Activated CD8-positive, alpha-beta memory T cell treated with anti-CD3 and anti-CD28 coated beads, Interleukin-2, amount 50 U/mL, for 48 hours (primary cell): ENCODE measurements at places on chromosomes 11 and 22.

DNA sequence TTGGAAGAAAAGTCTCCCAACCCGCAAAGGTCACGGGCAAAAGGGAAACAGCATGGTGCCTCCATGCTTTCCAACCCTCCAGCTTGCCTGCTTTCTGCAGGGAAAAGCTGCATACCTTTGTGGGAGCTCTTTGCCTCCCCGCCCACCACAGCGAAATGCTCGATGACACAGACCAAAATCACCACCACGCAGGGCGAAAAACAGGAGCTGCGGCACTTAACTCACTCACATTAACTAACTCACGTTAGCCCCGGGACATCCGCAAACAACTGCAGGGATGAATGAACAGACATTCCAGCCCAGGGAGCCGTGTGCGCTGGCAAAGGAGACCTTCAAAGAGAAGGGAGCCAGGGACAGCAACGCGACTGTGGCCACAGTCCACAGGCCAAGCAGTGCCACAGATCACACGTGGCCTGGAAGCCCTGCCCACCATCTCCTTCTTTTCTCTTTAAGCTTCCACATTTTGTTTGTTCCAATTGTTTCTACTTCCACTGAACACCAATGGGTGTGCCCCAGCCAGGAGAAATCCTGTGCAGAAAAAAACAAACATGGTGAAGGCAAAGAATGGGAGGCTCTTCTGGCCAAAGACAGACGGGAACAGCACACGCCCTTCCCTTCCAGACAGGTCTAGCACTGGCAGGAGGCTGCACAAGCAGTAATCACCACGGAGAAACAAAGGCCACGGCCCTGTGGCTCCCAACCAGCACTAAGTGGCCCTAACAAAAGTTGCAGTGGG, 39.3 kb downstream of the DUSP8 start:
- DNase-seq: no peak

GRCh38 chr22:35089139-35089538, 23.2 kb downstream of the ISX start:
- DNase-seq: no peak

- no peak for DNase-seq
These were observed 1.0 kb downstream of the CTSD start for GRCh38 chr11:1762537-1763302.

GRCh38 chr11:12846786-12847615, 162.1 kb upstream of the RASSF10 start:
- no peak for DNase-seq

GRCh38 chr22:36901411-36902142, 11.9 kb upstream of the CSF2RB start:
- no peak for DNase-seq

GRCh38 chr11:126452241-126453101, 97.0 kb downstream of the ST3GAL4 start:
- no peak for DNase-seq

- no peak for DNase-seq
These were observed 23.9 kb downstream of the LRFN4 start for GRCh38 chr11:66880496-66881450.

- DNase-seq: no peak
These were observed 287.1 kb upstream of the RAG2 start for GRCh38 chr11:36885154-36885553.

DNA sequence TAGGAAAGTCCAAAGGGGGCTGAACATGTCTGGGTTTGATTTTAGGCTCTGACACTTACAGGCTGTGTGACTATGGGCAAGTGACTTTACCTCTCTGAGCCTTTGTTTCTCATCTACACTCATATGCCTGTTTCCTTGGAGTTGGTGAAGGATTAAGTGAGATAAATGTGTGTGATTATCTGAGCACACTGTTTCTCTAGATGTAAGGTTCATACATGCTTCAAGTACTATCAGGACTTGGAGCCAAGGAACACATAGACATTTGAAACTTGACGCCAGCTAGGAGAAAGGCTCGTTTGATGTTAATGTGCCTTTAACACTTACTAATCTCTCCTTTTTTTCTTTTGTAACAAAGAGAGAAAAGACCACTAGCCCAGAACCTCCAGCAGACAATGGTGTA, 9.7 kb downstream of the CRYBB1 start:
- DNase-seq: no peak

GRCh38 chr11:94728541-94728940, 39.6 kb upstream of the AMOTL1 start:
- no peak for DNase-seq

GRCh38 chr11:108586600-108586999, 7.0 kb downstream of the EXPH5 start:
- no peak for DNase-seq

GRCh38 chr22:50699756-50700386, 27.2 kb downstream of the SHANK3 start:
- DNase-seq: no peak

- no peak for DNase-seq
These were observed 19.8 kb downstream of the SPECC1L start for GRCh38 chr22:24290459-24290858.

DNA sequence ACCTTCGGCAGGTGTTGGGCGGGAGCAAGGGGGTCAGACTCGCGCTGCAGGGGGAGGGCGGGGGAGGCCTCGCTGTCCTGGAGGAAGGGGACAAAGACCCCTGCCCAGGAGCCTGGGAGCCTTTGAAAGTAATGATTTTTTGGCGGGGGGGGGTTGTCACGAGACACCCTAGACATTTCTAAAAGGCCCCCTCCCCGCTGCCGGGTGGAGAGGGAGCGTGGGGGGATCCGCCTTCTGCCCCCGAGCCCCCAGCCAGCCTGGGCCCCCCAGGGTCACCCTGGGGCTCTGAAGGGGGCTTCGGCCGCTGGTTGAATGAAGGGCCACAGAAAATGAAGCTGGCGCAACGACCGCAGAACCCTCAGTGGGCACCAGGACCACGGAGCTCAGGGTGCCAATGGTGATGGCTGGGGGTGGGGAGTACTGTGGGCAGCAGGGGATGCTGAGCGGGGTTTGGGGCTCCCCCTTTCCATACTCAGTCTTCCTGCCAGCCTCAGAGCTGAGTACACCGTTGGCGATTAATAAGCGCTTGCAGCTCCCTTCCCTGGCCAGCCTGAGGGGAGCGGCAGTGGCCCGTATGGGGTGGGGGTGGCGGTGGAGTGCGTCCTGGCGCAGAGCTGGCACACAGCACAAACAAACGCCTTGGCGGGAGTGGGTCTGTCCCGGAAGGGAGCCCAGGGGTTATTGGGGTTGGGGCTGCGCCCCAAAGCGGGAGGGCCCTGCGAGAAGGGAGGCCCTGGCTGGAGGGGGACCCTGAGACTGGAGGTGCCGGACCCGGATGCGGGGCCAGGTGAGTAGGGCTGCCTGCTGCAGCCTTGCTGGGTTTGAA, 1.2 kb upstream of the DUSP8 start:
- DNase-seq: peak; percentile 66

- DNase-seq: no peak
These were observed 13.3 kb downstream of the NNMT start for GRCh38 chr11:114309517-114309916.

- DNase-seq: no peak
These were observed 2.1 kb downstream of the WEE1 start for GRCh38 chr11:9575260-9576240.

DNA sequence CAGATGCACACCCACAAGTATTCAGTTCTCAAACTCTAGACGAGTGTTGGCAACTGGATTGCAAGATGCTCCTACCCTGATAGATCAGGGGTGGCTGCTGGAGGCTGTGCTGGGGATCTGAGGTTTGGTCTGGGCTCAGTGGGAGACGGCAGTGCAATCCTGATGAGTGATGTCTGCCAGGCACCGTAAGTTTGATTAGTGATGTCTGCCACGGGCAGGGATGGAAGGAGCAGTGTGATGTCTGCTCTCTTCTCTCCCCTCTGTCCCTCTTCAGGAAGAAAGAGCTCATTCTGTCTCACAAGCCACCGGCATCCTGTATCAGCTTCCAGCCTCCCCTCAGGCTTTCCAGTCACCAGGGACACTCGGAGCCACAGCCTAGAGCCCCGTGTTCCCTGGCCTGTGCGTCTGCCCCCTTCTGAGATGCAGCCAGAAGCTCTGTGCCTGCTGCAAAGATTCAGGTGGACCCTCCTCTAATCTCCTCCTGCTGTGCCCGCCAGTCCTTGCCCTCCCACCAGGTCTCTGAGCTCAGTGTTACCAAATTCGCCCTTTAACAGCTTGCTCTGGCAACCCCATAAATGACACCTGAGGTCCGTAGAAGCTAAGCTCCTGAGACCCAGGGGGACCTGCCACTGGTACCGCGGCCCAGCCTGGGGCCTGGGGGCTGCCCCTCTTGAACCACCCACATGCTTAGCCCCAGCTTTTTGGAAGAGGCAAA, 19.9 kb downstream of the TP53I11 start:
- DNase-seq: no peak

DNA sequence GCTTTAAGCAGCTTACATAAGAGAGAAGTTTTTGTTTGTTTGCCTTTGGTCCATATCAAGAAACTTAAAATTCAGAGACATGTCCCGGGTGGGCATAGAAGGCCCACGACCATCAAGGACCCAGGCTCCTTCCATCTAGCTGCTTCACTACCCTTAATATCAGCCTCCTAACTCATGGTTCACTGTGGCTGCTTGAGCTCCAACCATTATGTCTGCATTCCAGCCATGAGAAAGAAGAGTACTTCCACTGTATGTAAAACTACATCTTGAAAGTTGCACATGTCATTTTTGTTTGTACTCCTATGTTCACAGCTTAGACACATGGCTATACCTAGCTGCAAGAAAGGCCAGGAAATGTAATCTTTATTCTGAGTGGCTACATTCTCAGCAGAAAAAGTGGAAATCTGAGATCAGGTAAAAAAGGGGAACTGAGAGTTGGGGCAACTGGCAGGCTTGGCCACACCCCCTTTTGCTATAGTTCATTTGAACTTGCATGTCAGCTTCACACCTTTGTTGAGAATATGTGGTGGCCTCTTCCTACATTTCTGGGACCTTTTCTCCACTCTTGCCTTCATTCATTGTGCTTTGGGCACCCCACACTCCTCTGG, 81.3 kb upstream of the TP53I11 start:
- DNase-seq: no peak

GRCh38 chr11:70247042-70247709, 23.3 kb upstream of the PPFIA1 start:
- DNase-seq: no peak

GRCh38 chr11:73520353-73521061, 77.4 kb downstream of the FAM168A start:
- no peak for DNase-seq

DNA sequence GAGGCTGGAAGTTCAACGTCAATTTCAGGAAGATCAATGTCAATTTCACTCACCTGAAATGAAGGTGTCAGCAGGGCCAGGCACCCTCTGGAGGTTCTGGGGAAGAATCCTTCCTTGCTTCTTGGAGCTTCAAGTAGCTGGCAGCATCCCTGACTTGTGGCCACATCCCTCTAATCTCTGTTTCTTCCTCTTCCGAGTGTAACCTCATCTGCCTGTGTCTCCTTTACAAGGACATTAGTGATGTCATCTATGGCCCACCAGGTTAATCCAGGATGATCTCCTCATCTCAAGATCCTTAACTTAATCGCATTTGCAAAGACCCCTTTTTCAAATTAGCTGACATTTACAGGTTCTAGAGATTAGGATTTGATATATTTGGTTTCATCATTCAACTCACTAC, 240.8 kb upstream of the MTNR1B start:
- no peak for DNase-seq

DNA sequence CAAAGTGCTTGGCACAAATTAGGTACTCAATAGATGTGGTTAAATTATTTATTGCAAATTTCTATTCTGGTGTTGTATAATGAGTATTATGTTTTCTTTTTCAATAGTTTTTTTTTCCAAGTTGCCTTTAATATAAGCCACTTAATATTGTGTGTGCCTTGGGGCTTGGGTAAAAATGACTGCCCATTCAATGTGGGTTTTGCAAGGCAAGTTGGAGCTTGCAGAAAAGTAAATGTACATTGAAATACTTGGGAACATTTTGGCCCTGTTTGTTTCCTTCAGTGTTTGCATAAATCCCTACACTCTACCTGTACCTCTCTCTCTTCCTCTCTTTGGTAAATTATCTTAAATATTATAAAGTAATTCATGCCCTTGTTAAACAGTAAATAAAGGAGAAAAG, 2.1 kb upstream of the CCDC81 start:
- no peak for DNase-seq

DNA sequence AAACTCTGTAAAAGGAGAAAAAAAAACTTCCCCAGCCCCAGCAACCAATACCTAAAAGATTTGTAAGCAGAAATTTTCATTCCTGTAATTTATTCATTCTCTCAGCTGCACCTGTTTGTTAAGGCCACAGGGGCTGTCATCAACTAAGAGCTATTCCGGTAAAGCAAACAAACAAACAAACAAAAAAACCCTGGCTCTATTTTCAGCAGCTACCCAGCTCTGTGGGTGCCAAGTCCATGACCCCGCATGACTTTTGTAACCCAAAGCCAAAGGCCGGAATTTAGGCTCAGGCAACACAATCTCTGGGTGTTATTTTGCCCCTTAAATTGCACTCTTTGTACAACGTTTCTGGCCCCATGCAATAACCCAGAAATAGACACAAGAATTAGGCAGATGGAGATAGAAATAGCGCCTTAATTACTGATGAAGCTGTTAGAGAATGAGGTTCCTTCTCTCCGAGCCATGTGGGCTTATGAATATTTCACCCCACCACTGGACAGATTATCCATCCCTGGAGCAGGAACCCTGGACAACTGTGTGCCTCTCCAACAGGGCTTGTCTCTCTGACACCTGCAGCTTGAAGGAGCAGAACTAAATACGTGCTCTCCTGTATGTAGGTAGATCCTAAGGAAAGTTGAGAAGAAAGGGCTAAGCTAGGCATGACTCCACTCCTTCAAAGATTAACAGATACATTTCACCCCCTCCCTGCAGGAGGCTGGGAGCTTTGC, 29.4 kb downstream of the APOL6 start:
- DNase-seq: no peak

- no peak for DNase-seq
These were observed 27.3 kb upstream of the KRTAP5-6 start for GRCh38 chr11:1669546-1670218.

GRCh38 chr11:47940904-47941649, 39.3 kb upstream of the PTPRJ start:
- DNase-seq: no peak

DNA sequence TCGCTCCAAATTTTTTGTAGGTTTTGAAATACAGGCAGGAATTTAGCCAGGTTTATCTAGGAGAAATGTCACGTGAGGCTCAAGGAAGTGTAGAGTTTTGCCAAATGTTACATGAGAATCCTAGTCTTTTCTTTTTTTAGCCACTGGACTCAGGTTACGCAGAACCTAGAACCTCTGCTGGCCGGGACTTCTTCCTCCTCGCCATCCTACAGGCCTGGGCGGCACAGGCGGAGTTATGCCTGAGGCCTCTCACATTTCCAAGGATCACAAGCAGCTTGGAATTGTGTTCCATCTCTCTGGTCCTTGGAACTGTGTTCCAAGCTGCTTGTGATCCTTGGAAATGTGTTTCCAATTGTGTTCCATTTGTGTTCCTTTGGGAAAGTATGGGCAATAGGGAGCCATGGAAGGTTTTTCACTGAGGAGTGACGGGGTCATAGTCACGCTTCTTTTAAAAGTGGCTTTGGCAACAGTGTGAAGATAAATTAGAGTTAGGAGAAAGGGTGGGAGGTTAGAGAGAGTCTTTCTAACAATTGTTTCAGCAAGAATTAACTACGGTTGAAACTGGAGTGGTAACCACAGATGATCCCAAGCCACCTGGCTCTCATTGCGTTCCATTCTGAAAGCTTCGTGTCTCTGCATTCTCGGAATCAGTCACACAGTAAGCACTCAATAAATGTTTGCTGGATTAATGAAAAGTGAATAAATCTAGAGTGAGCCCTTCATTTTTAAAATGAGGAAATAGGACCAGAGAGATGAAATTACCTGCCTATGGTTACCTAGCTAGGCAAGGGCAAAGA, 12.5 kb upstream of the POU2AF1 start:
- no peak for DNase-seq
